Thyroid gland (tissue), 4 donors: ENCODE measurements at places on chromosomes 1 and 21. TPM values are rescaled to one million over a fixed set of nuclear protein-coding genes. Genes with fewer than 3 reads are reported as not detected.

DNA sequence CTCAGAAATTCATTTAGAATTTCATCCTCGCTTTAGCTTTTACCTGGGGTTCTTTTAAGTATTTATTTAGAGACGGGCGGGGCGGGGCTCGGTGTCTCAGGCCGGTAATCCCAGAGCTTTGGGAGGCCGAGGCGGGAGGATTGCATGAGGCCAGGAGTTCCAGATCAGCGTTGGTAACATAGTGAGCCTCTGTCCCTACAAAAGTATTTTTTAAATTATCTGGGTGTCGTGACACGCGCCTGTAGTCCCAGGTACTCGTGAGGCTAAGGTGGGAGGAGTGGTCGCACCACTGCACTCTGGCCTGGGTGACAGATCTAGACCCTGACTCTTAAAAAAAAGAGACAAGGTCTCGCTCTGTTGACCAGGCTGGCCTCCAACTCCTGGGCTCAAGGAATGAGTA lies 942 bp upstream of the RSBN1 start:
- no peak for DNase-seq

GRCh38 chr1:238474263-238474662 lies 583.5 kb upstream of the ZP4 start:
- no peak for DNase-seq

GRCh38 chr1:16882986-16883385 lies 12.8 kb upstream of the RNU1-2 start:
- no peak for DNase-seq

DNA sequence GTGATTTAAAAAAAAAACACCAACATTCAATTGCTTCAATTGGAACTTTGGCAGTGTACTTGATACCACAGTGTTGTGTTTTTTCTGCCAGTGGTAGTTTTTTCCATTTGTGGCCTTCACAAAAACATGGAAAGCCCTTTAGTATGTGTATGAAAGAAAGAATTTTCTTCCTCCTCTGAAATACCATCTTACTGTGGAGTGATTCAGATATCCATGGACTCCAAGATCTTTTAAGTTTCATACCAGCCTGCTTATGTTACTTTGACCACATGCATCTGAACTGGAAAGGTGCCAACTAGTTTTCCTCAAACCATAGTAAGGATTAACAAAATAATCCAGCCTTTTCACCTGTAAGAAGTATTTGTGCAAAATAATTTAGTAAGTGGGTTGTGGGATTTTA lies 3.4 kb downstream of the PPP2R5A start:
- DNase-seq = no peak

- peak; percentile 52 for DNase-seq
Measured at GRCh38 chr1:67705735-67706453, 20.9 kb downstream of the GADD45A start.

DNA sequence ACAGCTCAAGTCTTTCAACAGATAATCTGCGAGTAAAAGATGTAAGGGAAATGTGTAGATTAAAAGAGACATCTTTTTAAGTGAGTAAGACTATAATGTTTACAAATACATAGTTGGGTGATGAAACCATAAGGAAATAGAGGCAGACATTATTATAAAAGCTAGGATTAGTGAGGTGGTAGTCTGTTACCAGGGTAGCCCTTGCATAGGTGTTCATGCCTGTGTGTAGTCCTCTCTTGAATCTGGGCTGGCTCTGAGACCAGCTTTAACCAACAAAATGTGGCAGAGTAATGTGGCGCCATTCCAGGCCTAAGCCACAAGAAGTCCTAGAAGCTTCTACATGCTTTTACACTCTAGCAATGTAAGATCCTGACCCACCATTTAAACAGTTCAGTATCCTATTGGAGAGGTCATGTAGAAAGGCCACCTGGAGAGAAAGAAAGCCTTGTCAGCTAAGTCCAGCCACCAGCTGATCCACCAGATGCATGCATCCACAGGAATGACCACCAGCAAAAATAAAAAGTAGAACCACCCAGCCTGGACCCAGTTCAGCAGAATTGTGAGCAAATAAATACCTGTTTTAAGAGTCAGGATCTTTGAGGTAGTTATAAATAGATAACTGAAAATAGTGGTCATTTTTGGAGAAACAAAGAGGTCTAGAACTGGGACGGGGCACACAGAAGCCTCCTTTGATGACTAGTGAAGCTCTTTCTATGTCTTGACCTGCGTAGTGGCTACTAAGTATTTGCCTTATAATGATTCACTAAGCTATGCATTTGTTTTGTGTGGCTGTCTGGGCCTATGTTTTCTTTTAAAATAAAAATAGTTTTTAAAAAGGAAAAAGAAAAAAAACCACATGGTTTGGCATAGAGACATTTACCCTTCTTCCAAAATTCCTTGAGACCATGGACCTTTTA lies 8.1 kb downstream of the NIBAN1 start:
- DNase-seq = no peak

- DNase-seq = no peak
Measured at GRCh38 chr1:39666772-39667171, 5.1 kb downstream of the NT5C1A start.

DNA sequence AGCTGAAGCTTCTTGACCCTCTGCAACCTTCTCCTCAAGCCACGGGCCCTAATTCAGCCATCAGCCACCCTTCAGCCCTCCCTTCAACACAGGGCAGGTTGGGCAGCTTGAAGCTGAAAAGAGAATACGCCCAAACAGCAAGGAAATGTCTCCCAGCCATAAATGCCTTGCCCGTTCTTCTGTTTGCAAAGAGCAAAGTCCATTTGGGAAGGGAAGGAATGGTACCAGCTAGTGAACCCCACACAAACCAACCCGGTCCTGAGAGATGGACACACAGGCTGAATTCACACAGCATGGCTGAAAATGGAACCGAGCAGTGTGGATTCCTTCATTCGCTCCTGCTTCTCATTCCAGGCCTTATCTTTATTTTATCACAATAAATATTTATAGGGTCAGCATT lies 11.5 kb downstream of the PLEKHA6 start:
- DNase-seq = no peak

- DNase-seq = no peak
Measured at GRCh38 chr1:91123773-91124172, 101.9 kb upstream of the ZNF644 start.

- no peak for DNase-seq
Measured at GRCh38 chr1:43995984-43996732, 4.8 kb downstream of the CCDC24 start.

GRCh38 chr1:234512451-234512861 lies 33.5 kb upstream of the TARBP1 start:
- no peak for DNase-seq

GRCh38 chr1:89287181-89288050 lies 14.8 kb upstream of the GBP5 start:
- DNase-seq = no peak

DNA sequence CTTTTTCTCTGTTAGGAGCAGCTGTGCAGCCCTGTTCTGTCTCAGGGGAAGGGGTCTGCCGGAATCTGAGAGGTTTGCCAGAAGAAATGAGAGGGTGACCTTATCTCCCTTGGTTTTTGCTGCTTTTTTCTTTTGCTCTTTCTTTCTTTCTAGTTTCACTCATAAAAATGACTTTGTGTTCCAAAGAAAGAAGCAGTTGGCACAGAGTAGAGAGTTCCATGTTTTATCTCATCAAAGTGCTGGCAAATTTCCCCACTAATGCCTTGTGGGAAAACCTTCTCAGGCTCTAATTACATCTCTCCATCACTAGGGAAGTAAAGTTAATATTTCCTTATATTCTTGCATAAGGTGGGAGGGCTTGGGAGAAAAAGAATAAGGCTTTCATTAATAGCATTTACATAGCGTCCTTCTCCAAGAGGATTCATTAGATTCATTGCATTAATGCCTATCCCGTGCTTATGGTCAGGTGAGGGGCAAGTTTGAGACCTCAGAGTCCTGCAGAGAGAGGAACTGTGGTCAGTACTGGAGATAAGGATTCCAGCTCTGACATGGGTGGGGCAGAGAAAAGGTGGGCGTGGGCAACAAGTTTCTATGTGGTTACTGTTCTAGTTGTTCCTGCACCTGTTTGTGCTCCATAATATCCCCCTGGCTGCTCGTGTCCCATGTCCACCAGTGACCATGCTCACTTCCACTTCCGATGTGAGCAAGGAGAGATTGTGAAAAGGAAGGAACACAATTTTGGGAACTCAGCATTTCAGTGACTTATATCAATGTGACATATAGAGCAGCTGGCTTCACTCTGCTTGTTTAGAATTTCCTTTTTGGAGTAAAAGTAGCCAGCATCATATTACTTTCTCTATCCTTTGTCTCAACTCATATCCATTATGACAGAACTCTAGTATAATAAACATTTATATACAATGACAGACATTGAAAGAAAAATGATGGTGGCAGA lies 79.5 kb downstream of the DISC1 start:
- DNase-seq = no peak

- DNase-seq = no peak
Measured at GRCh38 chr1:41041614-41042270, 20.2 kb upstream of the SLFNL1 start.

DNA sequence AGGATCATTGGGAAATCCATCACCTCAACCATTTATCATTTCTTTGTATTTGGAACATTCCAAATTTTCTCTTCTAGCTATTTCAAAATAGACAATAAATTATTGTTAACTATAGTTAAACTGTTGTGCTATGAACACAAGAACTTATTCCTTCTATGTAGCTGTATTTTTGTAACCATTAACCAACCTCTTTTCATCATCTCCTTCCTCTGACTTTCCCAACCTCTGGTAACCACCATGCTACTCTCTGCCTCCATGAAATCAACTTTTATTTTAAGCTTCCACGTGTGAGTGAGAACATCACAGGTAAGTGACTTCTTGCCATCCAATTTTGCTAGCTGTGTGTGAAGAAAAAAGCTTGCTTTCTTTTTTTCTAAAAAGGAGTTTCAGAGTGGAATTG lies 418 bp downstream of the IFI44L start:
- no peak for DNase-seq

DNA sequence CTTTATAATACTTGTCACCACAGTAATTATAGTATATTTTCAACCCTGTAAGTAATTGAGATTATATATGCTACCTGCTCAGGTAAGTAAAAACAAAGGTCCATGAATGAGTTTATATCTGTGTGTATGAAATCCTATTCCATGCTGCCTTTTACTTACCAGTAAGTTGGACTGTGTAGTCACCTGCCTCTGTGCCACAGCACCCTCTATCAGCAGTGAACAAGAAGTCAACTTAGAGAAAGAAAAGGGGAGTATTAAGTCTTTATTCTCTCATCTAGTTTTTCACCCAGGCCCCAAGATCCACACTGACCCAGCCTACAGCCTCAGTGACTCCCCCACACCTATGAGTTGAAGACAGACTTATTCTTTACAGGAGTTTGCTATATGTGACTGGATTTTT lies 36.9 kb upstream of the IFI16 start:
- no peak for DNase-seq

DNA sequence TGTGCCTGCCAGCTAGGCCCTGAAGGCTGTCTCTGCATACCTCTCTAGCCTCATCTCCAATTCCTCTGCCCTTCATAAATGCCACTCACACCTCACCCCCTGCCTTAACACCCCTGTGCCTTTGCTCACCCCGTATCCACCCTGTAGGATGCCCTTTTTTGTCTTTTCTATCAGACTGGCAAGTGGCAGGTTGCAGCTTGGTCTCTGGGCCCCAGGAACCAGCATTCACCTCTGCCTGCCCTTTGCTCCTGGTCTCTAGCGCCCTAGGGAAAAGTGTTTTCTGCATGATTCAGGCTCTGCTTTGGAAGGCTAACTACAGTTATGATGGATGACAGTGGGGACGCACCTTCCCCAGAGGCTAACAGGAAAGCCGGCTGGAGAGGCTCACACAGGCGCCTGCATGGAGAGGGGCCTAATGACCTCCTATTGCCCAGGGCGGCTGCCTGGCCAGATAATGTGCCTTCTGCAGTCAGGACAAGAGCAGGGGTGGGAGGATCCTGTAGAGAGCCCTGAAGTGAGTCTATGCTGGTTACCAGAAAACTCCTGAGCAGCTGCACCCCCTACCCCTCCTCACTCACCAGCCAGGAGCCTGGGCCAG lies 11.2 kb downstream of the KANK4 start:
- DNase-seq = no peak

GRCh38 chr1:167648252-167648849 lies 18.3 kb downstream of the RCSD1 start:
- DNase-seq = no peak

- DNase-seq = peak; percentile 63
Measured at GRCh38 chr1:39852214-39852791, 31.0 kb downstream of the TRIT1 start.

- DNase-seq = no peak
Measured at GRCh38 chr1:65109487-65109886, 38.5 kb upstream of the AK4 start.

GRCh38 chr1:69513601-69514000 lies 54.1 kb upstream of the LRRC7 start:
- DNase-seq = no peak

Gene BNIPL
- 16.8 TPM for total RNA-seq

Gene CYYR1
- 7.0 TPM for total RNA-seq

Gene EFCAB7
- 11.7 TPM for total RNA-seq

Gene UMODL1
- total RNA-seq = not detected

Gene VWA5B1
- total RNA-seq = 0.45 TPM

Gene PDPN
- total RNA-seq = 3.9 TPM
